ENCODE measurements at places on chromosomes 11 and 22.

DNA sequence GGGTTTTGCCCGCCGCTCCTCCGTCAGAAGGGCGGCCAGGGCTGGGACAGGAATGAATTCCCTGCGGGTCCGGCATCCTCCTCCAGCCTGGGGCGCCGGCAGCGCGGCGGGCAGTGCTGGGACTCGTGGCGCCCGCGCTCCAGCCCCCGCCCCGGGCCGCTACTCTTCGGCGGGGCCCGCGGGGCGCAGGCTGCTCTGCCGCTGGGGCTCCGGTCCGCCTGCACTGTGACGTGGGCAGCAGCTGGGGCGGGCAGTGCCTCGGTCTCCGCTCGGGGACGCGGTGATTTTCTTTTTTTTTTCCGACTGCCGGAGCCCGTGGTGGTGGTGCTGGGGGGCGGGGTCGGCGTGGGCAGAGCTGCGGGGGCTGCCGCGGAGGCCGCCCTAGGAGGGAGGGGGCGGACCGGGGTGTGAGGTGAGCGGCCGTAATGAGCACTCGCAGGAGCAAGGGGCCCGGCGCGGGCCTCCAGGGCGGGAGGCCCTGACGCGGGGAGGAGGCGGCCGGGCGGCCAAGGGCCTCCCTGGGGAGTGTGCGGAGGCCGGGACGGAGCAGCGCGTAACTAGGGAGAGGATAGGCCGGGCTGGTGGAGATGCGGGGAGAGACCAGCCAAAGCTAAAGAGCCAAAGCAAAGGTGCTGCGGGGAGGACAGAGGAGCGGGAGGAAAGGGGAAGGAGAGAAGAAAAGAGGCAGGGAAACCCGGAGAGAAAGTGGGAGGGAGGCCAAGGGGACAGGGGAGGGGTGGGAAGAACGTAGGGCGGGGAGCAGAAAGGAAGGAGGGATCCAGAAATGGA lies 73.3 kb upstream of the ZBED5 start:
- DNase-seq = peak; percentile 34

- no peak for DNase-seq
These were observed 24.5 kb upstream of the MMP8 start for GRCh38 chr11:102749101-102749722.

DNA sequence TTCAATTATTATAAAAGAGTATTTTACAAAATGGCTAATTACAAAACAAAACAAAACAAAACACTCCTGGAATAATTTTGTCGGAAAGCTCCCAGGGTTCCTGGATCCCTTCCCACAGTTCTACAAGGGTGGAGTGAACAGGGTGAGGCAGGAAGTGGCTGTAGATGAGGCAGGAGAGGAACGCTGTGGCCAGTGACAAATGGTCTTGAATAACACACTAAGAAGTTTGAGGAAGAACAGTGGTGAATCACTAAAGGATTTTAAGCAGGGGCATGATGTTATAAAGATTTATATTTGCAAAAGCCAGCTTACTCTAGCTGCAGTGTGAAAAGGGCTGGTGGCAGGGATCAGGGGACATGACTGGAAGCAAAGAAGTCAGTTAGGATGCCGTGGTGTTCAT lies 33.8 kb upstream of the APOA1 start:
- DNase-seq = no peak

DNA sequence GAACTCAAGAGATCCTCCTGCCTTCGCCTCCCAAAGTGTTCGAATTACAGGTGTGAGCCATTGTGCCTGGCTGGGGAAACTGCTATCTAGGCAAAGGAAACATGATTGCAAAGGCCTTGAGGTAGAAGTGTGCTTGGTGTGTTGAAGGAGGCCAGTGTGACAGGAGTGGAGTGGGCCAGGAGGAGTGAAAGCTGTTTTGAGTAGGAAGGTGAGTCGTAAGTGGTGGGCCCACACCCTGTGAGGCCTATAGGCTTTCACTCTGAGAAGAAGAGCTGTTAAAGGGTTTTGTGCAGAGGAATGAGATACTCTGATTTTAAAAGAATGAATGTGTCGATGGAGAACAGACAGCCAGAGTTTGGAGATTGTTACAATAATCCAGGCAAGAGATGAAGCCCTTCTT lies 43.4 kb downstream of the WEE1 start:
- DNase-seq = no peak

DNA sequence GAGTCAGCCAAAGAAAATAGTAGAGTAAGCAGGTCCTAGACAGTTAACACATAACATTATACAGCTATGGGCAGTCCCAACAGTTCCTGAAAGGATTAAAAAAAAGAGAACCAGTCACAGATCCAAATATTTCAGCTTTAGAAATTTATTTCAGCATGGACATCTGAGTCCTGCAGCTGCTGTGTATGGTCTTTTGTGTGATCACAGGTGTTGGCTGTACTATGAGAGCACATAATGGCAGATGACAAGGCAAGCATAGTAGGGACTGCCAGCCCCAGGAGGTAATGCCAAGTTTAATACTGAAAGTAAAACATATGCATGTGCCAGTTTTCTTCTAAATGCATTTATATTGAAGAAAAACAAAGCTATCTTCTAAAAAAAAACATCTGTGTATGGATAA lies 158.1 kb downstream of the GRIA4 start:
- no peak for DNase-seq
